ENCODE measurements at places on chromosomes 1 and 21.

DNA sequence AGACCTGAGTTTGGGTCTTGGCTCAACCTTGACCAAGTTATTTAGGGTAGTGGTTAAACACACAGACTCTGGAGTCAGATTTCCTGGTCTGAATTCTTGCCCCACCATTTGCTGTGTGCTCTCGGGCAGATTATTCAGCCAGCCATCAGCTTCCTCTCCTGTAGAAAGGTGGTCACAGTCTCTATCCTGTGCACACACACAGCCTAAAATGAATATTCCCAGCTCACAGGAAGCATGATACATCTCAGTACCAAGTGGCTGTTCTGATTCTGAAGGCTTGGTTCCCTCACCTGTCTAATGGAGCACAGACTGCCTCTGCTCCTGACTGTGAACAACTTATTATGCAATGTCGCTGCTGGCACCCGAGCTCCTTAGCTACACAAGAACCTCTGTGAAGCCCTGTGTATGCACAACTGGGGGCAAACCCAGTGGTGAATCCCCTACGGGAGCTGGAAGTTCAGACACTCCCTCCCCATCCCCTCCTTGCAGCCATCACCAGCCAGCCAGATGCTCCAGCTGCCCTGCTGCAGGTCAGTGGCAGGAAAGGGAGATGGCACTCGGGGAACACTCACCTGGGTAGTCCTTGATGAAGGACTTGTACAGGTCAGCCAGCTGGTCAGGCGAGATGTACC lies 13.7 kb downstream of the ENO1 start:
- DNase-seq, result no peak

GRCh38 chr1:153567621-153568366 lies 2.1 kb upstream of the S100A2 start:
- no peak for DNase-seq

GRCh38 chr1:171081763-171082201 lies 8.9 kb upstream of the FMO3 start:
- no peak for DNase-seq

DNA sequence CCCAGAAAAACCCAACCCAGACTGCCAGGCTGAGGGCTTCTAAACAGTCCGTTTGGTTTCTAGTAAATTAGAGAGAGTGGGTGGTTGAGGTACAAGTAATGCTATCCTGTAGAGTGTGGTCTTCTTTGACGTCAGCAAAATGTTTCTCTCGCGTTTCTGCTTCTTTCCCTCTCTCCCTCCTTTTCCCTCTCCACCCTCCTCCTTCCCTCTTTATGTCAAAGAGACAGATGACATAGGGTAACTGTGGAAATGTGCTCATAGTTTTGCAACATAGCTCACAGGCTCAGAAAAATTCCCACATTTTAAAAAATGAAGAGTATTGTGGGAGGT lies 158.3 kb downstream of the TOMM20 start:
- DNase-seq, result no peak

DNA sequence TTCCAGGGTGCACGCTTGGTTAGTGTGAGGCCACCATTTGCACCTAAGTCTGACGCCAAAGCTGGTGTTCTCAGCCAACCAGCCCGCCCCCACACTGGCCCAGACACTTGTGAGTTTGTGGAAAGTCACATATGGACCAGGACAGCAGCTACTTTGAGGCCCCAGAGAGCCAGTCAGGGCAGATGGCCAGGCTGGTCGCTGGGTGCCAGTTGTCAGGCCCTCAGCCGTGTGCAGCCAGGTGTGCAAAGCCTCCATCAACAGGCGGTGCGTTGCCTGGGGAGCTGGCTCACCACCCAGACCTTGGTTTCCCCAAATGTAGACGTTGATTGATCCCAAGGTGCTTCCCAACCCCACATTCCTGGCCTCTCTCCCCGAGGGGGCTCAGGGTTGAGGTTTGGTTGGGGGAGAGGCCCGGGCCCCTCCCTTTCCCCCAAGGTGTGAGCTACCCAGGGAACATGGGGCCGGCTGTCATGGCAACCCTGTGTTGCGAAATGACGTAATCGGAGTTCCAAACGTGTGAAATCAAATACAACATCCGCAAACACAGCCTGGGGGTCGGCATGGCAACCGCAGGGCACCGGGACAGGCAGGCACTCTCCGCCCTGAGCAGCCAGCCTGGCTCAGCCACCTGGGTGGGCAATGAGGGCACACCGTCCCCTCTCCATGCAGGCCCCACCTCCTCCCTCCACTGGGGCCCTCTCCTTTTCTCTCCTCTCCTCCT lies 42.2 kb upstream of the WNT4 start:
- no peak for DNase-seq

DNA sequence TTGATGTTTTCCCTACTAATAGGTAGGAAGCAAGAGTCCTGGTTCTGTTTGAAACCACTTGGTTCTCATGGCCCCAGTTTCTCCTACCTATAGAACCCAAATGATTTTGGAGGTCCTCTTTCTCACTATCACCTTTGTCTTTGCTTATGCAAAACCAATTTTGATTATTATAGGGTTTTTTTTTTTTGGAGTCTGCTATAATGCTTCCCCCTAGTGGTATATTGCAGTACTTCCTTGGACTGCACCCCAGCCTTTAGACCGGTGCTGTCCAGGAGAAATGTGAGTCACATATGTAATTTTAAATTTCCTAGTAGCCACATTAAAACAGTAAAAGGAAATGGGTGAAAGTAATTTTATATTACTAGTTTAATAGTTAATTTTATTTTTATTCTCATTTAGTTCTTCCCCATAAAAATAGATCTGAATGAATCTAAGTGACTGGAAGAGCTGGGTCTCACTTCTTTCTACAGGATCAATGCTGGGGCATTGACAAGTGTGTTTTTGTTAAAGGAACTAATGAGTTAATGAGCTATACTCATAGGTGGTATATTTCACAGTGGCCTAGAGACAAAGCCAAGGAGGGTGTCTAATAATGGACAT lies 10.6 kb downstream of the FCMR start:
- no peak for DNase-seq

DNA sequence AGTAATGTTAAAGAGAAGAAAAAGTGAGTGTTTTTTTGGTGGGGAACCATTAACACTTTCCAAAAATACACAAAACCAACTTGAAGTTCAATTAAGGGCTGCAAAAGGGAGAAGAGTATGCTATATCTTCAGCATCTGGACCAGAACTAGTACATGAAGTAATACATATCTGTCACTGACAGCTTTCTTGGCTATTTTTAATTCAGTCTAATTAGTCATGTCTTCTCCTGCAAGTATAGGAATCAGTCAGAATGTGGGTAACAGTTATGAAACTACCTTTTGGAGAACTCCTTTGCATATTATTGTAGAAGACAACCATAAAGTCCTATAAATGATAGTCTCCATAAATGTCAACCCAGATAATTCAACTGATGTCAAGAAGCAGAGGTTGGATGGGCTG lies 901.2 kb downstream of the TTLL7 start:
- DNase-seq, result no peak

DNA sequence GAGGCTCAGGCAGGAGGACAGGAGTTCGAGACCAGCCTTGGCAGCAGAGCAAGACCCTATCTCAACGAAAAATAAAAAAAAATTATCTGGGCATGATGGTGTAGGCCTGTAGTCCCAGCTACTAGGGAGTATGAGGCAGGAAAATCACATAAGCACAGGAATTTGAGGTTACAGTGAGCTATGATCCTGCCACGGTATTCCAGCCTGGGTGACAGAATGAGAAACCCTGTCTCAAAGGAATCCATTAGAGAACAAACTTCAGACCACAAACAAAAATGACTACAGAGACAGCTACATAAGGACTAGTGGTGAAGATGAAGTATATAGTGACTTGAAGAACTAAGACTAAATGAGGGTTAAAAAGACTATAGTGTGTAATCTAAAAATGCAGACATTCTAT lies 233.1 kb downstream of the RERE start:
- DNase-seq, result no peak

- DNase-seq, result no peak
Observed at GRCh38 chr1:4267381-4268261, 367.5 kb upstream of the C1orf174 start.

- no peak for DNase-seq
Observed at GRCh38 chr1:245858722-245859492, 648.2 kb downstream of the SMYD3 start.

GRCh38 chr1:98389809-98390208 lies 271.7 kb upstream of the SNX7 start:
- no peak for DNase-seq

DNA sequence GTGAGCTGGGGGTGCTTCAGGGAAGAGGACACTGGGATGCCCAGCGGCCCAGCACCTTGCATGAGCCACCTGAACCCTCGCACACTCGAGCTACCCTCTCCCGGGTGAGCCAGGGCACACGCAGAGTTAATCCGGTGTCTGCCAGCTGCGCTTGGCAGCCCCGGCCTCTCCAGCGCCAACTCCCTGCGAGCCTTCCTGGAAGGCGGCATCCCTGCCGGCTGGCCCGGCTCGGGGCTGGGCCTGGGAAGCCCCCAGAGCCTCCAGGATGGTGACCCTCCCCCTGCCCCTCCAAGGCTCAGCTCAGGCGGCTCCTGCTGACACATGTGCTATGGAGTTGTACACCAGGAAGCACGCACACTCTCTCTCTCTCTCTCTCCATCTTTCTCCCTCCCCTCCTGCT lies 48.7 kb downstream of the RAP1GAP start:
- DNase-seq, result no peak

GRCh38 chr1:47871799-47872353 lies 125.3 kb downstream of the TRABD2B start:
- no peak for DNase-seq

DNA sequence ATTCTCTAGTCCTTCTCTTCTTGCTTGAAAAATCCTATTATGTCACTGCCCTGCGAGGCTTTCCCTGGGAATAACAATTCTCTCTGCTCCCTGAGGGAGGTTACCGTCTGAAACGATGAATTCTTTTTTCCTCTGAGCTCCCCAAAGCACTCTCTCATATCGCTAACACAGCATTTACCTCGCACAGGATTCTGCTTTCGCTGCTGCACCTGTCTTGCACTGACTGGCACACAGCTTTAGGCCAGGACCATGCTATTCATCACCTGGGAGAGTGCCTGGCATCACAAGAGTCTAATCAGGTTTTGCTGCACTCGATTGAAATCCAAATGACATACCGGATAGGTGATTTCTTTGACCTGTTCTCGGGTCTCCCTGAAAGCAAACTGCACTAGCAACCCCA lies 52.8 kb upstream of the GNG4 start:
- DNase-seq, result no peak

- DNase-seq, result no peak
Observed at GRCh38 chr1:192476802-192477298, 98.7 kb upstream of the RGS1 start.

DNA sequence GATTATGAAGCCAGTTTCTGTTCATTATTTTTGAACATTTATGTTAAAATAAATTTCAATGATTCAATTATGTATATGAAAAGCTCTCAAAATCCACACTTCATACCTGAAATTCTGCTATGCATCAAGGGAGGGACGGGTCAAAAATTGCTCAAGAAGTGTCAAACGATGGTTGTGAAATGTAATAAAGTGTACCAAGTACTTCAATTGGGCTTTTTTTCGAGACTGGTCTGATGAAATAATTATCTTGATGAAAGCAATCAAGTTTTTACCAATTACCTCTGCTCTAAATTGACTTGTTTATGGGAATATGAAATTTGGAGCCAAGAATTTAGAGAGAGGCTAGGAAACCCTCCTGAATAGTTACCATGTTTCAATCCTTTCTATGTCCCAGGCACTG lies 7.9 kb downstream of the OSCP1 start:
- DNase-seq, result no peak

DNA sequence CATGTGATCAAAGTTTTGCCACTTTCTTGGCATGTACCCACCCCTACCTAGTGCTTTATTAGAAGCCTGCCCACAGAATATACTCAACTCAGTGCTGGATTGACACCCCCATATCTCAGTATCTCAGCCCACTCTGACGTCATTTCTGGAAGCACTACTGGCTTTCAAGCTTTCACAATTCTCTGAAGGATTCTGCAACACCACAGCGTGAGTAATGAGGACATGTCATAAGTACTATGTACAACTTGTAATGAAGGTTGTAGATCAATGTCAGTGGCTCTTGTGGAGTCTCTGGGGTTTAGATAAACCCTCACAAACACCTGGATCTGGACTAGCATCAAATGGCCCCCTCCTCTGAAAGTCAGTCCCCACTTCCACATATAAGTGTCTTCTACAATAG lies 57.2 kb downstream of the TNFSF4 start:
- DNase-seq, result no peak

GRCh38 chr1:15833069-15833679 lies 14.3 kb upstream of the SPEN start:
- DNase-seq, result no peak

GRCh38 chr1:191618181-191618580 lies 540.1 kb upstream of the RGS18 start:
- no peak for DNase-seq
